CMK (cell line): ENCODE measurements at places on chromosomes 12 and 14.

DNA sequence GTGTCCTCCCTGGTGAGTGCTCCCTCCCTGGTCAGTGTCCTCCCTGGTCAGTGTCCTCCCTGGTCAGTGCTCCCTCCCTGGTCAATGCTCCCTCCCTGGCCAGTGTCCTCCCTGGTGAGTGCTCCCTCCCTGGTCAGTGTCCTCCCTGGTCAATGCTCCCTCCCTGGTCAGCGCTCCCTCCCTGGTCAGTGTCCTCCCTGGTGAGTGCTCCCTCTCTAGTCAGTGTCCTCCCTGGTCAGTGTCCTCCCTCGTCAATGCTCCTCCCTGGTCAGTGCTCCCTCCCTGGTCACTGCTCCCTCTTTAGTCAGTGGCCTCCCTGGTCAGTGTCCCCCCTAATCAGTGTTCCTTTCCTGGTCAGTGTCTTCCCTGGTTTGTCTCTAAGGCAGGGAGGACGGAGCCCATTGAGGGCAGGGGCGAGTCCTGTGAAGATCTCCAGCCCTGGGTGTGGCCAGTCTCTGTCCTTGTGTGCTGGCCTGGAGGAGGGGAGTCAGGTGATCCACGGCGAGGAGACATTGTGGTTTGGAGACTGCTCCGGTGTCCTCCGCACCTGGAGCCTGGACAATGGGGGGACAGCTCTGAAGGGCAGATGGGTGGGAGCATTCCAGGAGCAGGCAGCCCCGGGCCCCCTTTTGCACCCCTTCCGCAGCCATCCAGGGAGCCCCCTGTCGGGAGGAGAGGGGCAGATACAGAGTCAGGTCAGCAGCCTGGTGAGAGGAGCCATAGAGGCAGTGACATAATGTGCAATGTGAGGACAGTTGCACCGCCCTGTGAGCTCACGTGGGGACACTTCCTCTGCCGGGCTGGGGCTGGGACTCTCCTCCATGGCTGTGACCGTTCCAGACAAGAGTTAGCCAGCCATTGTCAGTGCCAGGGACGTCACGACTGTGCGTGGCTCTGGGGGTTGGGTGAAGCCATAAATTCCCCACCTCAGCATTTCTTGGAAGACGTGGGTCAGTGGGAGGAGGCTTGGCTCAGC is 93.4 kb downstream of the ADGRD1 start:
- no peak for DNase-seq

- no peak for DNase-seq
Observed at GRCh38 chr14:77911356-77911755, 111.4 kb downstream of the ADCK1 start.

DNA sequence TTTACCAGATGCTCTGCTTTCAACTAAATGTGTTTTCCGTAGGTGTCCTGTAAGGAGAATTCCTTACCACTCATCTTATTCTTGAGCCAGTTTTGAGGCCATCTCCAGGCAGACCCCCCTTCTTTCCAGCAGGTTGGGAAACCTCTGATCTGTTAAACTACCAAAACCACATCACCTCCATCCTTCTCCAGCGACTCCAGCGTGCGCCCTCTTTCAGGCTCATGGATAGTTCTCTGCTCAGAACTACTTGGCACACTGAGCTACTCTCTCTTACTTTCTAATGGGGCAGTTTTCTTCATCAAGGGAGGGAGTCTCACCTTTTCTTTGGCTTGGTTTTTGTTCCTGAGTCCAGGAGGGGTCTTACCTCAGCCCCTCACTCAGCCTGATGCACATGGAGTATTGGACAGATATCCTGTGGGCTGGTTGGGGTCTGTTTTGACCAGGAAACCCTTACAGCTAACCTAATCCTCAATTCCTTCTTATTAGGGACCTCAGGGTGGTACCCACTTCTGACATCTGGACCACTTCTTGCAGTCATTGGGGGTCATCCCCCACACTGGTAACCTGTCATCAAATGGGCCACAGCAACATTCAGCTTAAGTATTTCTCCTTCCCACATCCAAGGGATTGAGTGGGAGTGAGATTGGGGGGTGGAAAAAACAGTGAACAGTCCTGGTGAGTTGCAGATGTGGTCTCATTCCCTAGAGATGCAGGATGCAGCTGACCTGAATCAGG is 5.2 kb downstream of the DHRS2 start:
- no peak for DNase-seq

DNA sequence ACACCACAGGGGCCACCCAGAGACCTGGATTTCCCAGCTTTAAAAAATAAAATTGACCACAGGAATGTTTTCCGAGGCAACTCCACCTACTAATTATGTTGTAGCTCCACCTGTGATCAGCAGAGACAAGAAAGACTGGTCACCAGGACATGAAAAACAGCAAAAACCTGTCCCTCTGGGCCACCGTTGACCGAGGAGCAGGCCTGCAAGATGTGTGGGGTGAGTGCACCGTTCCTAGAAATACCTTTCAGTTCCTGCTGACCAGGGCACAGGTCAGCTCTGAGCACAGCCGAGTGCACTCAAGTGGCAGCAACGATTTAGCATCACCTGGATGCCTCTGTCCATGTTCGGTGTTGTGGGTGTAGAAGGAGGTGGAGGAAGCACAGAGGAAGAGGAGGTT is 16.9 kb downstream of the FZD10 start:
- DNase-seq, result no peak

DNA sequence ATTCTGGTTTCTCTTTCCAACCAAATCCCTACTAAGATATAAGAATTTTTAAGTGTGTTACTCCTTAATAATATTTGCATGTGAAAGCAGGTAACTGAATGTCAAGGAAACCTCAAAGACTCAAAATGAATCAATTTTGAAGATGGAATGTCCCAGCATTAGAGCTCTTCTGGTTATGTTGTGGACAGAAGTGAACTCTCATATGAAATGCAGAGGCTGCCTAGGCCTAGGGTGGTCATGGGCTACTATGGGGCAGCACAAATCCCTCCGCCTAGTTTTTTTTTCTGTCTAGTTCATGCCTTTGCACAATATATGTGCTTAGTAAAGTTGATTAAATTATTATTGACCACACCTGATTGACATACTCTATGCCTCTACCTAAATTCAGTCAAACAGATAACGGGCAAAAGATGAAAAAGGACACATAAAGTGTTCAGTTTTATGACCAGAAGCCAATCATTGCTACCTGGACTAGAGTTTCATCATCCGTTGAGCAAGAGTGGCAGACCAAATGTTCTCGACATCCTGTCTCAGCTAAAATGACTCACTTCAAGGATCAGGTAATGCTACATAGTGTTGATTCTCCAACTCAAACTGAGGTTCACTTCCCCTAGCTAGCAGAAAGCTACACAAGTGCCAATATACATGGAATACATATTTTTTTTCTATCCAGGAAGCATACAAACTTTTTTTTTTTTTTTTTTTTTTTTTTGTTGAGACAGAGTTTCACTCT is 1211.4 kb downstream of the VRK1 start:
- no peak for DNase-seq

GRCh38 chr14:68709007-68709406 is 83.9 kb downstream of the ZFP36L1 start:
- DNase-seq, result no peak

DNA sequence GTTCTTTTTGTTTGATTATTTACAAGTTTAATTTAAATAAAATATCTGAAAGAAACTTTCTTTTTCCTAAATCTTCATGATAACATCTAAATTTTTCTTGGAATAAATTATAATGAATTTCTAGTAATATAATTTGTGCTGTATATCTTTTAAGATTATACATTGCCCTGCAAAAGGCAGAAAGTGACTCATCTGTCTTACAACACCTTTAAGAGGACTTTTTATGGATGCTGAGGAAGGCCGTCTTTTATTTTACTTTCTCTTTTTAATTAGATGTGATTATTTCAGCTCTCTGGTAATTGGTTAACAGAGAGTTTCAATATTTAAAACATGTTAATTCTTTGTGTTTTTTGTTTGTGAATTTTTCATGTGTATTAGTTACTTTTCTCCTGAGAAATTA is 598.4 kb downstream of the RPL10L start:
- DNase-seq, result no peak

DNA sequence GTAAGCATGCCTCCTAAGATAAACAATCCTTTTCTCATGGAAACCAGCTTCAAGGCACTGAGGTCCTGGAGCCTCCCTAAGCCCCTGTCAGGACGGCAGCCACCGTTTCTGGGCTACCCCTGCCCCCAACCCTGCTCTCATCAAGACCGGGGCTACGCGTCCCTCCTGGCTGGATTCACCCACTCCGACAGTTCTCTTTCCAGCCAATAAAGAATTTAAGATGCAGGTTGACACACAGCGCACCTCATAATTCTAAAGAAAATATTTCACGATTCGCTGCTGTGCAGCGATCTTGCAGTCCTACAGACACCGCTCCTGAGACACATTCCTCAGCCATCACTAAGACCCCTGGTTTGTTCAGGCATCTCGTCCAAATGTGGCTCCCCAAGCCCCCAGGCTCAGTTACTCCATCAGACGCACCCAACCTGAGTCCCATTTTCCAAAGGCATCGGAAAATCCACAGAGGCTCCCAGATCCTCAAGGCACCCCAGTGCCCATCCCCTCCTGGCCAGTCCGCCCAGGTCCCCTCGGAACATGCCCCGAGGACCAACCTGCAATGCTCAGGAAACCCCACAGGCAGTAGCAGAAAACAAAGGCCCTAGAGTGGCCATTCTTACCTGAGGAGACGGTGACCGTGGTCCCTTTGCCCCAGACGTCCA is 336.3 kb downstream of the TMEM121 start:
- DNase-seq, result no peak

DNA sequence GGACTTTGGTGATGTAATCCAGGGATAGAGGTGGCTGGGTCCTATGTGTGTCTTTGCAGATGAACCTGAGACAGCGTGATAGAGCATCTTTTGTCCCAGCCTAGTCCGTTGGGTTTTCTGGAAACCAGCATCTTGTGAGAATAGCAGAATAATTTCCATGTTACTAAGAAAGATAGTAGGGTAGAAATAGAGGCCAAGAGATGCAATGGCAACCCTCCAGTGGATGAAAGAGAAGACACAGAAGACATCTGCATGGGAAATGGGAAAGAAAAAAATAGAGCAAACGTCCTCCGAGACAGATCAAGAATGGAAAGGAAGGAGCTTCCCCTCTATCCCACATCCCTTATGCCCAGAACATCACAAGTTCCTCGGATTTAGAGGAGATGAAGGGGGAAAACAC is 409.3 kb upstream of the TMEM132C start:
- no peak for DNase-seq

GRCh38 chr12:127819056-127819455 is 447.9 kb upstream of the TMEM132C start:
- no peak for DNase-seq

- no peak for DNase-seq
Observed at GRCh38 chr14:90890322-90891020, 74.2 kb upstream of the TTC7B start.

- no peak for DNase-seq
Observed at GRCh38 chr14:105223260-105223659, 25.1 kb upstream of the BTBD6 start.

DNA sequence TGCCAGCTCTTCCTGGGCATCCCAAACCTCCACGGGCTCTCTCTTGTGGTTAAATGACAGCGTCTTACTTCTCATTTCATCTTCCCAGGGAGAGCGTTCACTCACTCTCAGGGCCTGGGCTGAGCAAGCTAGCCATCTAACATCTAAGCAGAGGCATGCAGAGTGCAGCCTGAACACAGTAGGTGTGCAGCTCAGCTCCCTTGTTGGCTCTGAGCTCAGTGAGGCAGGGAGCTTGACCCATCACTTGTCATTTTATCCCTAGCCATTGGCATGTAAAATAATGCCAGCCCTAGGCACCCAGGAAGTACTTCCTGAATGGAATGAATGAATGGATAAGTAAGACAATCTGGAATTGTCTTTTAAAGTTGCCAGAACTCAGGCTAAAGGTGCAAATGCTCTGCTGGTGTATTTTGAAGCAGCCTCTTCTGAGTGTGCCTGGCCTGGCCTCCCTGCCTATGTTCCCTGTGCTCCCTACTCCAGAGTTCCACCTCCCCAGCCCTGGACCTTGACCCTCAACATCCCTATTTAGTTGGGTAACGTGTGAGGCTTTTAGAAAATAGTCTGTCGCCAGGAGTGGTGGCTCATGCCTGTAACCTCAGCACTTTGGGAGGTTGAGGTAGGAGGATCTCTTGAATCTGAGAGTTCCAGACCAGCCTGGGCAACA is 9.5 kb upstream of the MEG3 start:
- no peak for DNase-seq

DNA sequence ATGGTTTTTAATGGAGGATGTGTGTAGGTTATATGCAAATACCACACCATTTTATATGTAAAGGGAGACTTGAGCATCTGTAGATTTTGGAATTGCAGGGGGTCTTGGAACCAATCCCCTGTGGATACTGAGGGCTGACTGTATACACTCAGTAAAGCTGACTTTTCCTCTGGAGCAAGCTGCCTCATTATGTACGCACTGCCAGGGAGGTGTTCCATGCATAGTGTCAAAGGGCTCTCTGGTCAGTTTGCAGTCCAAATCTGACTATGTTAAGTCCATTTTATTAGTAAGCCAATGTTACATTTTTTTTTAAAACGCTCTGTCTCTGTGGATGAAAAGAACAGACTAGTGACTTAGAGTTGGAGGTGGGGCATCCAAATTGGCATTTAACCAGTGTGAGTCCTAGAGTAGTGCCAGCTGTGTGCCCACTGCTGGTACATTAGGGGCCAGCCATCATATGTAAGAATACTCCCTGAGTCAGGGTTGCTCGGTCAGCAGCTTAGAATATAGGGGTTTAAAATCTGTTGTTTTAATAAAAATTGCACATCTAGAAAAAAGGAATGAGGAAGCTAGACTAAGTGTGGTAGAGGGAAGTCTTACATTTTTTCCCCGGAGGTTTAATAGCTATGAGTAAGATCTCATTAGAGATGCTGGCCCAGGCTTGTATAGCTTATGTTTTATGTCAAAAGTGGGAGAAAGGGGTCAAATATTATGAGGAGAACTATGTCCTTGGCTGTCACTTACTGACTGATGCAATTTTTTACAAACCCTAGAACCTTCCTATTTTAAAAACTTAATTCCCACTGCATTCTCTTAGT is 87.0 kb downstream of the TESC start:
- no peak for DNase-seq

GRCh38 chr12:126286203-126286602 is 1221.0 kb downstream of the AACS start:
- DNase-seq, result no peak

DNA sequence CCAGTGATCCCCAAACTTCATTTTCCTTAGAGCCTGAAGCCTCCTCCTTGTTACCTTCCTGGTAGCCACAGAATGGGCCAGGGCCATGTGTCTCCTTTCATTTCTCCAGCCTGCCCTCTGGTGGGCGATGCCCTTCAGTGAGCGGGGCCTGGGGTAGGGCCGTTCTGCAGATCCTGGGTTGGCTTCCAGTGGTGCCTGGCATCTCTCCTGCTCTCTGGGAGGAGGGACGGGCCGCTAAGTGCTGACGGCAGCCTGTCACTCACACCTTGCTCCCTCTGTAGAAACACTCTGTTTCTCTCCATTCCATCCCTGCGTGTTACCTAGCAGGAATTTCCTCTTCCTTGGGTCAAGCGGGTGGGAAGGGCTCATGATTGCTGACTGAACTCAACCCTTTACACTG is 232.1 kb downstream of the CACNA1C start:
- no peak for DNase-seq

DNA sequence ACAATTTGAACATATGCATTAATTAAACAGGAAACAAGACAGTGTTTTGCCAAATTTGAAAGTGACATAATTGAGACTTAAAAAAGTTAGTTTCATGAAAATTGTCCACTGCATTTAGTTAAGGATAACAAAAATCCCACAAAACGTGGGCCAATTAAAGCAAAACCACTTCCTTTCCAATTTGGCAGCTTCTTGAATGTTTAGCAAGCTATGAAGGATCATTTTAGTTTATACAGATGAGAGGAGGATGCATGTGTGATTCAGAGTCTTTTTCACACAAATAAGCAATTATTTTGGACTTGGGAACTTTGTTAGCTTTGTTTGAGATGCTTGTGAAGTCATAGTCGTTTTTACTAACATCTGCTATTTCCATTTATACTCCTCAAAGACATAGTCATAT is 109.6 kb downstream of the ATXN7L3B start:
- DNase-seq, result no peak
